ENCODE measurements at places on chromosomes 3 and 15.

DNA sequence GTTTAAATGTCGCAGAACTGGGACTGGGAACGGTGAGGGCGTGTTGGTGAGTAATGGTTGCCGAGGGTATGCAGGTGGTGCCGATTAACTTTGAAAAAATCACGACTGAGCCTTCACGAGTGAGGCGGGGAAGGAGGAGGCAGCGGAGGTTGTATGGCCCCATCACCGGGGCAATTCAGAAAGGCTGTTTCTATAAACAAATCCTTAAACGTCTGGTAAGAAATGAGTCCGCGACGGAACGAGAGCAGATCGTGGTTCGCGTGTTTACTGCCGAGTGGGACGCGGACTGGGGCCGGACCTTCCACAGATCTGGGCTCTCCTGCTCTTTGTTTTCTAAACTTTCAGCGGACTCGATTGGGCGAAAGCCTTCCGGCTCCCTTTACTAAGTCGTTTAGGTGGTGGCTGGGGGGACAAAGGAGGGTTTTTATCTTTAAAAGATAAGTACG is 2.7 kb downstream of the IGF1R start:
- no peak for DNase-seq

- DNase-seq = no peak
Measured at GRCh38 chr15:22954798-22955543, 25.2 kb downstream of the CYFIP1 start.

- DNase-seq = peak; percentile 77
Measured at GRCh38 chr15:72117486-72118016, 399 bp downstream of the MYO9A start.

DNA sequence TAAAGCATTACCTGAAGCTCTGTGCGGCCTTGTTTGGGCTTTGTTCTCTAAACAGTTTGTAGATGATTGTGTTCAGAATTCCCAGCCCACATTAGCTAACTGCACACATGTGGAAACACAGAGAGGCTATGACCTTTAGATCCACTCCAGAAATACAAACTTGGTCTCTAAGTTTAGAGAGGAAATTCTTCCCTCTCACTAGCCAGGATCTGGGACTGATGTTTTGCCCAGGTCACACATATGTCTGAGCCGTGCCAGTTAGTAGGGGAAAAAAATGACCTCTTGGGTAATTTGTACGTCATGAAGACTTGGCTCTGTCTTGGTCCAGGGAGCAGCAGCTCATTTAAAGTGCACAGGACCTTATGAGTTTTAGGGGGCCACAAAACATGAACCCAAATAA is 223.1 kb downstream of the RBMS3 start:
- DNase-seq = no peak

- peak; percentile 98 for DNase-seq
Measured at GRCh38 chr3:15982667-15983196, 185.0 kb upstream of the ANKRD28 start.

- DNase-seq = peak; percentile 63
Measured at GRCh38 chr3:115217678-115218451, 70.8 kb upstream of the ZBTB20 start.

GRCh38 chr3:98331329-98331728 is 22.3 kb upstream of the OR5K4 start:
- DNase-seq = no peak

GRCh38 chr15:76470691-76471090 is 134.1 kb downstream of the ISL2 start:
- peak; percentile 14 for DNase-seq

DNA sequence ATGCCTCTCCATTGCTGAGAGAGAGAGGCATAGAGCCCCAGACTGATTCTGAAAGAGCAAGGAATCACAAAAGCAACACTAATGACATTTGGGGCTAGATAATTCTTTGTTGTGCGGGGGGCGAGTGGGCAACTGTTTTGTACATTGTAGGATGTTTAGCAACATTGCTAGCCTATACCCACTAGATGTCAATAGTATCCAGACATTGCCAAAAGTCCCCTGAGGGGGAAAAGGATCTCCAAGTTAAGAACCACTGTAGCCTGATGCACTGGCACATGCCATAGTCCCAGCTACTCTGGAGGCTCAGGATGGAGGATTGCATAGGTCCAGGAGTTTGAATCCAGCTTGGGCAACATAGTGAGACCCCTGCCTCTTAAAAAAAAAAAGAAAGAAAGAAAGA is 22.8 kb upstream of the GOLM2 start:
- DNase-seq = peak; percentile 9

DNA sequence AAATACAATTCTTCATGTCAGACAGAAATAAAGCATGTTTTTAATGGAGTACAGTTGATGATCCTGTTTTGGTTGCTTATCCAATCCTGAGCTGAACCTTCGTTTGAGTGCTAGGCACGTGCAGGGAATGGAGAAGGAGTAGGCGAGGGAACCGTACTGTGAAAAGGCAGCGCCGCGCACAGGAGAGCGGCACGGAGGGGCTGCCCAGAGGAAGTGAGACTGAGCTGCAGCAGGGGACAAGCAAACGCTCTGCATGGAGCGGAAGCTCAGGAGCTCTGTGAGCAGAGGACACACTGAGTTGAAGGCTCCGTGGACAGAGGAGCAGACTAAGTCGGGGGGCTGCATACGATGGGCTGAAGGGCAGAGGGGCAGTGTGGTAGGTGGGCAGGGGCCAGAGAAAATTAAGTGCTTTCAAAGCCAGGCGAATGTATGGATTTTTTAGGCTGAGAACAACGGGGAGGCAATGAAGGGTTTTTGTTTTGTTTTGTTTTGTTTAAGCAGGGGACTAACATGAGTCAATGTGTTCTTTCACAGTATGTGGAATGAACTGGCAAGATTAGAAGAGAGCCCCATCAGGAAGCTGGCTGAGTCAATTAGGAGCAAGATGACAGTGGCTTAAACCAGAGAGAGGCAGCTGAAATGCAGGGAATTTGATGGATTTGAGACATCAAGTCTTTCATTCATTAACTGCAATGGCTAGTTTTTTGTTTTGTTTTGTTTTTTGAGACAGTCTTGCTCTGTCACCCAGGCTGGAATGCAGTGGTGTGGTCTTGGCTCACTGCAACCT is 23.8 kb upstream of the TM2D3 start:
- peak; percentile 75 for DNase-seq

- DNase-seq = no peak
Measured at GRCh38 chr3:186532598-186533072, 11.5 kb downstream of the CRYGS start.

DNA sequence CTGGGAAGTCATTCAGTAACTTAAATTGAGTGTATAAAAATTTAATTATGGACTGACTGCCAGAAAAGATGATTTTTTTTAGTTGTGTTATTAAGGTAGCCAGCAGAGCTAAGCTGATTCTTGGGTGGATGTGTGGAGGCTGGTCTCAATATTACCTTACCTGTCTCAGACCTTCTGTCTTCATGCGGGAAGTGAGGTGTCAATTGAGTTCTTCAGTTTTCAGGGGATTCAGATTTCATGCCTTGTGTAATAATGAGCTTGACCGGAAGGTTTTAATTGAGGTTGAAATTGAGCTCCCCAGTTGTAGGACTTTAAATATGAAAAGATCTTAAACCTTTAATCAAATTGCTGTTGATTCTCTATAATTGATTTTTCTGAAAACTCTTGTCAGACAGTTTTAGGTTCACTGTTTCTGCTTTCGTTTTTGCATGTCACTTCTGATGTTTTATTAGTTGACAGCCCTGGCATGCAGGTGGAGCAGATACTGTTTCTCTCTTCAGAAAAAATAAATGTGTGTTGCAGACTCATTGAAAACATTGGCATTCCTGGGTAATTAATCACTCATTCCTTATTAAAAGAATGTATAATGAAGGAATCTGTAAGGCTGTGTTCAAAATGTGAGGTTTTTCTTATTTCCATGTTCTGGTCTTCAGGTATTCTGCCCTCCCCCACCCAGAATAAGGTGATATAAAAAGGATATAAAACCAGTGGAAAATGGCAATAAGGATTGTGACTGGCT is 54.5 kb downstream of the PSMD6 start:
- no peak for DNase-seq

GRCh38 chr3:153456833-153457545 is 295.0 kb downstream of the RAP2B start:
- DNase-seq = peak; percentile 2

- peak; percentile 73 for DNase-seq
Measured at GRCh38 chr3:160401291-160402095, 2.0 kb downstream of the SMC4 start.

DNA sequence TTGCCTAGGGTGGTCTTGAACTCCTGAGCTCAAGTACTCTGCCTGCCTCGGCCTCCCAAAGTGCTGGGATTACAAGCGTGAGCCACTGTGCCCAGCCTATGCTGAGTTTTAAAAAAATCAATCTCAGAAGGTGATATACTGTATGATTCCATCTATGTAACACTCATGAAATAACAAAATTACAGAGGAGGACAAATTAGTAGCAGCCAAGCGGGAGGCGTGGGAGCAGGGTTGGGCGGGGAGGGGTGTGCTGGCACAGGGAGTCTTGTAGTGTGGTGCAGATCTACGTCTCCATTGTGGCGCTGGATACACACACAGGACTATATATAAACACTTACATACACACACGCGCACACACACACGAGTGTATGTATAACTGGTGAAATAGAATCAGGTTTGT is 80.6 kb upstream of the LINGO1 start:
- DNase-seq = no peak

DNA sequence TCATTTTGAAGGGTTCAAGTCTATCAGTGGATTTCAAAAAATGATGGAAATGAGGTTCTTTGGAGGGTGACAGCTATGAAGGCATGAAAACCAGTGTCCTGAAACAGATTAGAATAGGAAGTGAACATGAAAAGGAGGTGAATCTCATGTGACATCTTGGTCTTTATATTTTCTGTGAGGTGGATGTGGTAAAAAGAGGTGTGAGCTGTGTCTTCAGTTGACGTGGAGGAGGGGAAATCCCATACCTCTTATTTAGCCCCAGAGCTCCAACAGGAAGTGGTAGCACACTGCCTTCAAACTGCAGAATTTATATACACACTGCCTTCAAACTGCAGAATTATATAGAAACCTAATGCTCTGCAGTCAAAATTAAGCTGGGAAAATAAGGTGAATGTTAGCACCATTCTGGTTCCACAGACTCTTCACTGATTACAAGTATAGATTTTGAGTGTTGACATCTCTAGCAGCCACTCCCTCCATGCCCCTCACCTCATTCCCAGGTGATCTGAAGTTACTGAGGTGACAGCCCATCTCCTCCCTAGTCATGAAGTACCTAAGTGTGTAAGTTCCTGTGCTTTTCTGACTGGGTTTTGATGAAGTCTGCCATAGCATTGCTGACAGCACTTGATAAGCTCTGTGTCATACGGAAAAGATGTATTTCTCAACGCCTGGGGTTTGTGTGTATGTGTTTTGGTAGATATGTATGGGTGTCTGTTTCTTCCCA is 2.7 kb downstream of the RAB8B start:
- DNase-seq = no peak

- peak; percentile 48 for DNase-seq
Measured at GRCh38 chr3:104460477-104461406, 906.0 kb upstream of the ALCAM start.

- DNase-seq = no peak
Measured at GRCh38 chr3:39021029-39021428, 30.7 kb downstream of the SCN11A start.

DNA sequence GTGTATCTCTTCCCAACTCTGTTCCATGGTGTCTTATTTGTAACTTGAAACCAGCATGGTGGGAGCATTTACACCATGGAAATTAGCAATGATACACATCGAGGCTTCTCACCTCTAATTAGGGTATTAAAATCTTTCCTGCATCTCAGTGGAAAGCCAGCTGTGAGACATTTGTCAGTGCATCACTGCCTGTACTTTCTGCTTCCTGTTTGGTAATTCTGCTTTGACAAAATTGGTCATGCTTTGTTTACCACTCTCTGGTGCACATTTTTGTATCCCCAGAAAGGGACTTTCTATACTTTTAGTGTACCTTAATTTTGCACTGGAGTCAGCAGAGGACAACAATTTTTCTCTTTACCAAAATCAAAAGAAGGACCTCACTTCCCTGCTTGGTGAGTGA is 402.1 kb downstream of the PDCD6IP start:
- DNase-seq = no peak

GRCh38 chr15:41408234-41408641 is 5.9 kb upstream of the NDUFAF1 start:
- peak; percentile 28 for DNase-seq

DNA sequence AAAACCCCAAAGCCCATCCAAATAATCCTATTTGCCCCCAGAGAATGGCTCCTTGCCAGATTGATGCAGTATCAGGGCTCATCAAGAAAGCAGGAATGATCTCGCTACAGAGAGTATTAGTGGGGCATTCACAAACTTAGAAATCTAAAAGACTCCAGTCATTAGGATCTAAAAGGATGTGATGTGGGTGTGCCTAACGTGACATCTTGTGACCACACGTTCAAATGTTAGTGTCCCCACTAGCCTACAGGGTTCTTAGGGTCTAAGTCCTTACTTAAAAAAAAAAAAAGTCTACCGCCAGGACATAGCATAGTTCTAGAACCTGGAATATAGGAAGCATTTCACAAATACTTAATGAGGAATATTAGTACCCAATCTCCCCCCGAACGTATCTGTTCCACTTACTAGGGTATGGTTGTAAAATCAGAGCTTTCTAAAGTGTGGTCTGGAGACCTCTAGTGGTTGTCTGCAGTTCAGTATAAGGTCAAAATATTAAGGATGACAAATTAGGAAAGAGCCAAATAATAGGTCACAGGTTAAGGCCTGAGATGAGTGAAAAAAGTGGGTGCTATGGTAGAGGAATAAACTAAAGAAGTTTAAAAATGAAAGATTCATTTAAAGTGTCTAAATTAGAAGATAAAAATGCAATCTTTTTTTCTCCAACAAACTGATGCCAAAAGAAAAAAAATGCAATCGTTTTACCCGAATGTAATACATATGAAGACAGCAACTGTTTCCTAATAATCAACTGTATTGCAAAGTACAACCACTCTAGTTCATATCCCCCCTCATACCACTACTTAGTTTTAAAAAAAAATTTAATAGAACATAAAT is 4.2 kb upstream of the CHRM5 start:
- peak; percentile 43 for DNase-seq

DNA sequence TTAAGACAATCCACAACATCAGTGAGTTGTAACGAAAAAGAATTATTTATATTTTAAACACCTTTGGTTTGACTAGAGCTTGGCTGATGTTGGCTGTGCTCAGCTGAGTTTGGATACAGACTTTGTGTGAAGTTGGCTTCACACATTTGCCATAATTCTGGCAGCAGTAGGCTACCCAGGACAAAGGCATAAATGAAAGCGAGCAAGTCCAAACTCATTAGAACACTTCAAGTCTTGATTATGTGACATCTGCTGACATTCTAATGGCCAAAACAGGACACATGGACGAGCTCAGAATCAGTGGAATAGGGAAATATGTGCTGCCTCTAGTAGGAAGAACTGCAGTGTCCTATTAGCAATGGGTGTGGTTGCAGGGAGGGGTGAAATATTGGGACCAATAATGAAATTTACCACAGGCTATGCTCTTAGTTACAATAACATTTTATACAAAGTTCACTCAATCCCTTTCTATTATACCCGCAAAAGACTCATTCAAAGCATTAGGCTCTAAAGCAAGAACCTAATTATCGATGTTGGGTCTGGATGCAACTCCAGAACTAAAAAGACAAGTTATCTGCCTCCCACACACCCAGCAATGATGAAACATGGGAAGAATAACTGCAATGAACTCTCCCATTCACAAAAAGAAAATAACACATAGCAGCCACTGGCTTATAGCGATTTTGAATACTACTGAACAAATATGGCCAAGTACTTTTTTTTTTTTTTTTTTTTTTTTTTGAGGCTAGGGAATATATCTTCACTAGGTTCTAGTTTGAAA is 493.9 kb upstream of the RASGRP1 start:
- DNase-seq = no peak
